Activated T-helper 1 cell treated with anti-CD3 and anti-CD28 coated beads, Interleukin-2, amount 50 U/mL, for 16 hours (primary cell): ENCODE measurements at places on chromosomes 3 and 15.

- DNase-seq = no peak
Observed at GRCh38 chr3:39727415-39727814, 82.0 kb upstream of the MYRIP start.

DNA sequence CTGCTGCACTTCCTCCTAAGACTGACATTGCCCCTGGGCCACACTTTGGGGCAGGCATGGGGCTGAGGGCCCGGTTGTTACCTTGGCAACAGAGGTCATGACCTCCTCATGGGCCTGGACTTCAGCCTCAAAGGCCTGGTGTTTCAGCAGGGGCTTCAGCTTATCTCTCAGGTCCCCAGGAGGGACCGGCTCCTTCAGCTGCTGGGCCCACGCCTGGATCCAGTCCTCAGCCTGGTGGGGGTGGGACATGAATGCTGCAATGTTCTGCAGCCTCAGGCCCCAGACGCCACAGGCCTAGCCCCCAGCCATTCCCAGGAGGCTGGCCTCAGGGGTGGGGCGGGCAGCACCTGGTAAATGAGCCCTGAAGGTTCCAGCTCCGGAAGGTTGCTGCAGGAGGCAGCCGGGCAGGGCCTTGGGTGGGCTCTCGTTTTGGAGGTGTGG, 27.6 kb downstream of the SPTBN5 start:
- DNase-seq = no peak

- DNase-seq = no peak
Observed at GRCh38 chr15:74549816-74550215, 8.8 kb downstream of the ARID3B start.

DNA sequence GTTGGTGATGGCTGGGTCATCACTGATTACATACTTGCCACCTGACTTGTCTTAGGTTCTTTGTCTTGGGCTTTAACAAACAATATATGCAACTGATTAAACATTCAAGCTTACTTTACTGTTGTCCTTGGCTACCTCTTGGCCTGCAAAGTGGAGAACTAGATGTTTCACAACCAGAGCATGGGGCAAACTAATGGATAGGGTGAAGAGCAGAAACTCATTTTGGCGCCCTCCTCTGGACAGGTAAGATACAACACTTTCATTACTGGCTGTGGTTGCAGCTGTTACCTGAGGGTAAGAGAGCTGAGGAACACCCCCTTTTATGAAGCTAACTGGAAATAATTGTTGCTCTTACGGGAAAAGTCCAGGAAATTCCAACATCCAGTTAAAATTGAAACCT, 262.1 kb downstream of the NAALADL2 start:
- no peak for DNase-seq

- no peak for DNase-seq
Observed at GRCh38 chr3:43255662-43256061, 30.7 kb upstream of the SNRK start.
